Posterior vena cava (tissue), 2 donors: ENCODE measurements at places on chromosomes 5 and 9. TPM values are rescaled to one million over a fixed set of nuclear protein-coding genes. Genes with fewer than 3 reads are reported as not detected.

GRCh38 chr5:51479840-51480239, 96.6 kb downstream of the ISL1 start:
- DNase-seq, result no peak

GRCh38 chr5:180873615-180874520, 12.8 kb upstream of the ZFP62 start:
- DNase-seq, result no peak

GRCh38 chr5:68547056-68547455, 331.5 kb downstream of the PIK3R1 start:
- DNase-seq, result no peak

- no peak for DNase-seq
Observed at GRCh38 chr9:30967476-30967875, 1417.0 kb upstream of the ACO1 start.

- DNase-seq, result no peak
Observed at GRCh38 chr5:110514030-110514429, 212.4 kb downstream of the TMEM232 start.

DNA sequence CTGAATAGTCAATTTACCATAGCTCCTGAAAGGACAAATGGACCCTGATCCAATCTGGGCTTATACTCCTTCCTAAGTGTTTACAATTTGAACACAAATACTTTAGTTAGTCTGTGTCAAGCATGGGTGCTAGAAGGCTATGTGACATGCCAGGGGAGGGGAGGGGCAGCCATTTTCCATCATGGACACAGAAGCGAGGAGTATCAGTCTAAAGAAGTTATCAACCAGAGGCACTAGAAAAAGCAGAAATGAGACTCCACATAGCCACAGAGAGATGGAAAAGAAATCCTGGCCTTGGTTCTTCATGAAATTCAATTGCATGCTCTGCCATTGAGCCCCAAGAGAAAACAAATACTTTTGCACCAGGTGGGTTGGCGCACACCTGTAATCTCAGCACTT, 61.8 kb downstream of the NR6A1 start:
- no peak for DNase-seq

DNA sequence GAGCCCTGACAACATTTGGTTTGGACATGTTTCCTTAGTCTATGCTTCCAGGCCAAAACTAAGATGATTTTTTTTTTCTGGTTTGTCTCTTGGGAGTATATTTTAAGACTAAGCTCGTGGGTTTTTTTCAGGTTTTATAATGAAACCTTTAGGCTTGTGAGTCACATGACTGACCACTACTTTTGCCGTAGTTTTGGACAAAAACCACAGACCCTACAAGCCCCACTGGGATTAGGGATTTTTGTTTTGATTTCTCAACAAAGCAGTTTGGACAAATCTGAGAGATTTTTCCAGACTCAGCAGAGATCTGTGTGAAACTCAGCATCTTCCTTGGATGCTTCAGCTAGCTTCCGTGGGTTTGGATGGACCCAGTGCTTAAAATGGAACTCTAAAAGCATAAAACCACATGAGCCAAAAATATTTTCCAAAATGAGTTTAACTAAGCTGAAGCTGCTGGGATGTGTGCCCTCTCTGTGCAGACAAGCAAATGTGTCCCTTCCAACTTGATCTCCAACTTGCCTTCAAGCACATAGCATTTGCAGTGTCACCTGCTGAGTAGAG, 70.3 kb upstream of the SMIM15 start:
- no peak for DNase-seq

Gene LCN1
- total RNA-seq, result 2.4 TPM
